NCI-H187 treated with DMSO at 0.1 percent for 48 hours (cell line): ENCODE measurements at places on chromosomes 5 and 9.
A peak's percentile ranks its signal among the peaks of the same experiment; 100 is the strongest.

DNA sequence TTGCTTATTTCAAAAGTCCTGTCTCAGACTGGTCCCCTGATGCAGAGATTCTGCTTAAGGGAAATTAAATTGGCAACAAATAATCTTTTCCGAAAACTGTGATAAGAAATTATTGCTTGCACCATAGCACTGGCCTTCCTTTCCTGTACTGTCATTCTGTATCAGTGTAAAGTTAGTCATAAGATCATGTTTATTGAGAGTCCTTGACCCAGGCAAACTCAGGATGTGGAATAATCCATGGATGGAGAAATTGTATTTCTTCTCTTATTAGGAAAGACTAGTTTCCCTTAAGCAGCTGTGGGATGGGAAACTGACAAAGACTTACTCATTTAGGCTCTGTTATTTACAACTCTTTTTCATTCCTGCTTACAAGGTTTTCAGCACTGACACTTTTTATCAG, 83.0 kb upstream of the RANBP6 start:
- no peak for DNase-seq

- DNase-seq: no peak
Observed at GRCh38 chr9:8864545-8864896, 1064.9 kb upstream of the DMAC1 start.

DNA sequence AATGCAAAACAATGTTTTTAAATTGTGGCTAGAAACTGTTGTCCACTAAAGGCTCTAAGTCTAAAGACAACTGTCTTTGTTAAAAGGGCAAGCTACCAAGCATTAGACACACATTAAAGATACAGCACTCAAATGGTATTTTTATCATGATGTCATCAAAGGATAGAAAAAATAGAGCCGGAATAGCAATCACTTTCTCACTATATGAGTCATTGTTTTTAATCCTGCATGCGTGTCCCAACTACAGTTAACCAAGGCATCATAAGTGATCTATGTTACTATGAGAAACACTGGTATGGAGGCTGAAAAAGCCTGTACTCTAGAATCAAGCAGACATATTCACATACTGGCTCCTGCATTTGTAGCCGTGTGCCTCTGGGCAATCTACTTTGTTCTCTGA, 1.9 kb upstream of the PJA2 start:
- no peak for DNase-seq

DNA sequence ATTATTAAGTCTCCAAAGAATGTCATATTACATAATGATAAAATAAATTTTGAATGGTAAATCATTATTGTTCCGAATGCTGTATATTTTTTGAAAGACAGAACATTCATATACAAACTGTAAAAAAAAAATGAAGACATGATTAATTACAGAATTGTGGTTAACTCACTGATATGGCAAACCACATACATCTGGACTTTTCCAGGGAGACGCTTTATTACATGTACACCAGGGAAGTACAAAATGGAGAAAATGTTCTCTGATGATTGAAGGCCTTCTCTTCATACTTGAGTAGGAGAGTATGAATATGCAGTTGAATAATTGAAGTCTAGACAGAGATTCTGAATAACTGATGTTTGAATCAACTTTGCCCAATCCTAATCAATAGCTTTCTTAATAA, 1886.9 kb downstream of the EFNA5 start:
- DNase-seq: no peak

DNA sequence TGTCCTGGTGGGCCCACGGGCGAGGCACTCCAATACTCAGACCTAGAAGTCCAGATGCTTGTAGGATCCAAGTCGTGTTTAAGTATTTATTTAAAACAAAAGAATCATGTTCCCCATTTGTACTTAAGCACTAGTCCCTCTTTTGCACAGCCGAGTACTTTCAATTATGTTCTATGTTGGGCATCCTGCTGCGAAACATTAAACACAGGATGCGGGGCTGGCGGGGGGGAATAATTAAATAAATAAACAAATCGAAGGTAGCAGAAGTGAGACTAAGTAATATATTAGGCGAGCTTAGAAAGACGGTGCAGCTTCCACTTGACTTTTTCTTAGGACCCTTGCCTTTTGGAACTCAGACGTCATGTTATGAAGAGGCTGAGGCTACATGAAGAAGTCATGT, 1129.2 kb upstream of the ACO1 start:
- no peak for DNase-seq

DNA sequence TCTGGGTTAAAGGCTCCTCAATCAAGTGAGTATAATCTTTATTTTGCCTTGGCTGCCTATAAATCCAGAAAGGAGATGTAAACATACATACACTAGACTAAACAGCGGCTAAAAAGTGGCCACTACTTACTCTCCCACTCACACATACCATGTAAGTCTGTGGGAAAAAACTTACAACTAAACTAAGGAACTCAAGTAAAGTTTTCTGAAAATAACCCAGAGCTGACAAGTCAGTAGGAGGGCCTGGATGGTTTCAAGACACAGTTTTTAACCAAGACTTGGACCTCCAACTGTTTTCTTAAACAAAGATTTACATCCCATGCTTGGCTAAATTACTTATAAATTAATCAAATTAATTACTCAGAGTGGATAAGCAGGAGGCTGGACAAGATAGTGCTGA, 64.5 kb downstream of the CEP120 start:
- no peak for DNase-seq

DNA sequence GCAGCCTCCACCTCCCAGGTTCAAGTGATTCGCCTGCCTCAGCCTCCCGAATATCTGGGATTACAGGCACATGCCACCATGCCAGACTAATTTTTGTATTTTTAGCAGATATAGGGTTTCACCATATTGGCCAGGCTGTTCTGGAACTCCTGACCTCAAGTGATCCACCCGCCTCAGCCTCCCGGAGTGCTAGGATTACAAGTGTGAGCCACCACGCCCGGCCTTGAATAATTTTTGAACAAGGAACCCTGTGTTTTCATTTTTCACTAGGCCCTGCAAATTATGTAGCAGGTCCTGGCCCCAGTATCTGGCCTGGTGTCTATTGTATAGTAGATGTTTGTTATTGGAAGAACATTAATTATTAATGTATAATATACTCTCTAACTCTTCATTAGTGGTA, 140.7 kb downstream of the PIK3R1 start:
- no peak for DNase-seq

DNA sequence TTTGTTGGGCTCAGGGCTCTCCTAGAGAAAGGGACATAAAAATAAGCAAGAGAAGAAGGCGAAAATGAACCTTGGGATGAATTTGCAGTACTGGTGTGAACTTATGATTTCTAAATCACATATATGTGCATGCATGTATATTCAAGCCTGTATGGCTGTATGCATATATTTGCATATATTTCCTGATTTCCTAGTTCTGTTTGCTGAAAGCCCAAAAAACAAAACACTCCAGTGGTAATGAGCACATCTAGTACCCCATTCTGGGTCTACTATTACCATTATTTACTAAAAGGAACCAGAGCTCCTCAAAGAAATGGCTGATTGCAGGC, 7.3 kb downstream of the ZFP62 start:
- DNase-seq: no peak

GRCh38 chr9:134828892-134829291, 51.7 kb upstream of the FCN2 start:
- DNase-seq: no peak

DNA sequence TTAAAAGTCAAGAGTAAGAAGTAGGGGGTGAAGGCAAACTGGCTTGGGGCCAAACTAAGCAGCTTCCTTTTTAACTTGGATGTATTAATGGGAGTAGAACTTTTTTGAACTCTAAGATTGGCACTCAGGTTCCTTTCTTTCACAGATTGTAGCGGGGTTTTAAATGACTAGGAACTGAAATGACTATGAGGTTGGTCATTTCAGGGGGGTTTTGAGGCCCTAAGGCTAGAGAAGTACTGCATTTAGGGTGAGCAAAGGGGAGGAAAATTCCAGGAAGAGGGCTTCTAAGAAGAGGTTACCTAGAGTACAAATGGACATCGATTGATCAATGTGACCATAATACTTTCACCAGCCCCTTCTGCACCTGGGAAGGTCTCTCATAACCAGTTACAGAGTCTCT, 381.8 kb downstream of the MLLT3 start:
- DNase-seq: no peak

DNA sequence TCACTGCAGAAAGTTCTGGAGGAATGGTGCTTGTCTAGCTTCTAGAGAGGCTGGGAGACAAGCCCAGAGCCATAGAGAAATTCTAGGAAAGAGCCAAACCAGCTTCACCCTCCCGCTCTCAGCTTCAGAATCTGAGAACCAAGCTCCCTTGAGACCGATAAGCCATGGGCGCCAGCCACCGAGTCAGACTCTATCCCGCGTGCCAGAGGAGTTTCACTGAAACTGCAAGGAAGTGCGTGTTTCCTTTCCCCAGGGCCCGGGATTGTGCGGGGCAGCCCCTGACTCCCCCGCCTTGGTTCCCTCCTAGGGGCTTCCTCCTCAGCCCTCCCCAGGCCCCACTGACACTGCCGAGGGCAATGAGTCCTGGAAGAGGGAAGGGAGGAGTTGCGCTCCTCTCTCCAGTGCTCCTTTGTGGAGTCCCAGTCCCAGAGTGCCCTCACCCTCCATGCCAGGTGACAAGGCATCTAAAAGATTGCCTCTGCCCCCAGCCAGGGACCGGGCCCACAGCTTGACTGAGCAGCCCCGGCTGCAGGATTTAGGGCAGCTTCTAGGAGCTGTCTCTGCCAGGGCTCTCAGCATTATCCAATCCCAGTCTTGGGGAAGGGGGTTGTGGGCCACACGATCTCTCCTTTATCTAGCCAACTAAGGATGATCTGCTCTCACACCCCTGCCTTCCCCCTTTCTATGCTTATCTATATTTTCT, 18.4 kb upstream of the TCF7 start:
- no peak for DNase-seq

GRCh38 chr9:20997503-20998076, 33.9 kb downstream of the HACD4 start:
- DNase-seq: no peak

DNA sequence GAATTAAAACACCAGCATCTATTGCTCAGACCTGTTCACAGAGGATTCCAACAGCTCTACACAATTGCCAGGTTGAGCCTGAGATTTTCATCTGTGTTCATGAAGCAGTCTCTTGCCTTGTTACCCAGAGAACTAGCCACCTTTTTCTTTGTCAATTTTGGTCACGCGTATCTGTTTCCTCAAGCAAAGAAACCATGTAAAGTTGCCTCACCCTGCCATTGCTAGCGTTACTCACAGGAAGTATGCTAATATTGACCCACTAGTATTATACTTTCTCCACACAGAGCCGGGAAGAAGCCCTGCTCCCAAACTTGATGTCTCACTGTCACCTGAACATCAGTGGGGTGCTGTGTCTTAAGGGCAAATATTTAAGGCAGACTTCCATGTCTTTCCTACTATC, 168.5 kb downstream of the PLPPR1 start:
- no peak for DNase-seq

DNA sequence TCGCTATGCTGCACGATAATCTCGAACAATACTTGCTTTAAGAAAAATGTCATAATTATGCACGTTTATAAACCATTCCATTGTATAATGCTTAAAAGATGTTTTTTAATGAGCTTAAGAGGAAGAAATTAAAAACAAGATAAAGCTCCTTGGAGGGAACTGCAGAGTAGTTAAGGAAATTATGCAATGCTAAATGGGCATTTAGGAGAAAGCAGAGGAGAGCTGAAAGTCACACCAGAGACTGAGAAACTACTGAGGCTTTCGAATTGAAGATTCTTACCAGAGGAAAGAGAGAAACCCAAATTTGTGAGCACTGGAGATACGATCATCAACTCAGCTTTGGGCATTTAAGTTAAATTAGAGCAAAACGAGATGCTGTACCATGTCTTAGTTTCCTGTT, 119.4 kb downstream of the CDH10 start:
- DNase-seq: no peak

GRCh38 chr5:109959652-109960051, 269.9 kb downstream of the MAN2A1 start:
- DNase-seq: no peak

DNA sequence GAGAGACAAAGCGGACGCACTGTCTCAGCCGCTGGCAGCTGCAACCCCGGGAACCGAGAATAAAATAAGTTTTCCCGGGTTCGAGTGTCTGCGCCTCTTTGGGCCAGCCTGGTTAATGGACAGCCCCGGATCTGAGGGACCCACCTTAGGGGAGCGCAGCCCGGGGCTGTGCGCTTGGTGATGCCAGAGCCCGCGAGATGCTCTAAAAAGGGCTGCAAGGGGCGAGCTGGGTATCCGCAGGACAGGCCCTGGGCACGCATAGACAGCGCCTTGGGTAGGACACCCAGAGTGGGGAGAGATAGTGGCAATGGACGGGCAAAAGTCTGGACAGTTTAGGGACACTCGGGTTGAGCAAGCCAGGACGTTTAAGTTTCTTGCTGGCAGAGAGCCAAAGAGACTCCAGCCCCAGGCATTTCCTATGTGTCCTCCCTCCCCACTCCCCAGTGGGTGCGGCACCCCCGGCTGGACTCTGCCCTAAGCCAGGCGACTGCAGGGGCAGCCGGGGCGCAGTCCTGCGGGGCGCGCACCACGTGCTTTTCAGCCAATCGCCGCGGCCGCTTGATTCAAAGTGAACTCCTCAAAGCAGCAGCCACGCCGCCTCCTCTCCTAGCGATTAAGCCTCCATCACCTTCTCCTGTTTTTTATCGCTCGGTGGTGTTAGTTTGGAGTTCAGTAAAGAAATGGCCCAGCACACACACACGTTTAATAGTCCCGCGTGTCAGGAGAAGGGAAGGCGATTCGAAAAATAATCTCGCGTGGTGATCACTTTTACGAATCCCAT, 616 bp upstream of the ENC1 start:
- peak; percentile 31 for DNase-seq

DNA sequence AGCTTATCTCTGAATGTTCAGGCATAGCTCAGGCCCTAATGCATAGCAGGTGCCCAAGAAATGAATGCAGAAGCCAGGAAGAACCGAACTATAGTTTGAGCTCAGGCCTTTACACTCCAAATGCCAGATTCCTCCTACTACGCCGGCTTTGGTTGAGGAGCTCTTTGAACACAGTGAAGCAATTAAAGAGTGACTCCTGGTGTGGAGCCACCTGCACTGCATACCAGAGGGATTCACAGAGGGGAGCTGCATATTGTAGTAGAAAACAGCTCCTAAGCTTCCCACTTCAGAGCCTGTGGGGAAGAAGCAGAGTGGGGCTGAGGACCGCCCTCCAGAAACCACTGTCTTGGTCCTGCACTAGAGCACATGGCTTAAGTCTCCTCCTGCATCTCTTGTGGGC, 14.5 kb upstream of the KCNMB1 start:
- no peak for DNase-seq

DNA sequence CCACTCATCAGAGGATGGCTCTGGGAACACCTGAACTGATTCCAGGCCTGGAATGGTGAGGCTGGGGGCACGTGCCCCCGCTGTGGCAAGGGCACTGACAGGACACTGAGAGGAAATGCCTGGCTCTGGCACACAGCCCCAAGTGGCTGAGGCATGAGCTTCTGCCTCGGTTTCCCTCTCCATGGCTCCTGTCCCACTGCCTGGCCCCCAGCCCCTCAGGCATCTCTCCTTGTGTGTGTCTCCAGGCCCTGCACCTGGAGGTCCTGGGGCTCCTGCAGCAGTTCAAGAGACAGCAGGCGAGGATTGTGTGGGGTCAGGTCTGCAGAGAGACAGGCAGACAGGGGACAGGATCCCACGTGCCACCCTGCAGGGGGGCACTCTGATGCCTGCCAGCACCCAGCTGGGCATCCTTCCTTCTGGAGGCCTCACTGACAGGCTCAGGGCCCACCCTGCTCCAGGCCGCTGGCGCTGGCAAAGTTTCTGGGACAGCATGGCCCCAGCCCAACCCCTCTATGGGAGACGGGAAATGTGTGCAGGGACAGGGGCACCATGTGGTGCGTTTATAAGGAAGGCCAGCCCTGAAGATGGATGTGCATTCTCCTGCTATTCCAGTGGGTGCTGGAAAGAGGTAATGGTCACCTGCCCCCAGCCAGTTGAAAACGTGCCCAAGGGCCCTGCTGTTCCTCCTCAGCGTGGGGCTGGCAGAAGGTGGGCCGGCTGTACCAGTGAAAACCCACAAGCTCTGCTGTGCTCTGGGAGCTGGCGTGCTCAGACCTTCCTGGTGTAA, 66.0 kb downstream of the RASGEF1C start:
- no peak for DNase-seq
